ENCODE measurements at places on chromosomes 7 and 10. TPM values are rescaled to one million over a fixed set of nuclear protein-coding genes. Genes with fewer than 3 reads are reported as not detected.

The ADAM12 gene
- total RNA-seq, result 18.3 TPM

The DRGX gene
- total RNA-seq, result not detected

The RAB19 gene
- not detected for total RNA-seq

The DGKI gene
- 1.1 TPM for total RNA-seq

The DPYSL4 gene
- total RNA-seq, result 28.4 TPM

The GDF10 gene
- 0.12 TPM for total RNA-seq

The CABCOCO1 gene
- not detected for total RNA-seq

The SDK1 gene
- 0.44 TPM for total RNA-seq
